Kidney epithelial cell (primary cell): ENCODE measurements at places on chromosomes 1 and 21. TPM values are rescaled to one million over a fixed set of nuclear protein-coding genes. Genes with fewer than 3 reads are reported as not detected.

The ZNF683 gene
- not detected in 2 replicates for total RNA-seq

The CGN gene
- 23.6 and 29.3 TPM in 2 replicates for total RNA-seq

The CLCNKB gene
- total RNA-seq, result 0.50 and 1.6 TPM in 2 replicates

The CADM3 gene
- total RNA-seq, result 0.04 TPM in 1 of 2 replicates, not detected in the other

The VWA1 gene
- total RNA-seq, result 27.6 and 28.3 TPM in 2 replicates

The OLIG2 gene
- not detected in 2 replicates for total RNA-seq

The SEC16B gene
- total RNA-seq, result 0.96 and 1.2 TPM in 2 replicates

The HSD3B2 gene
- total RNA-seq, result not detected in 2 replicates

The DYNLT4 gene
- 0.25 and 0.41 TPM in 2 replicates for total RNA-seq

The HSD3B1 gene
- not detected in 2 replicates for total RNA-seq

The NPHS2 gene
- total RNA-seq, result 1.7 and 2.5 TPM in 2 replicates

The NUAK2 gene
- total RNA-seq, result 139 and 140 TPM in 2 replicates

The FHAD1 gene
- total RNA-seq, result 0.21 and 0.27 TPM in 2 replicates

The LCE6A gene
- total RNA-seq, result not detected in 2 replicates

The GLRX2 gene
- total RNA-seq, result 14.6 and 17.9 TPM in 2 replicates

The RASAL2 gene
- total RNA-seq, result 18.3 and 20.8 TPM in 2 replicates

The EVI5 gene
- 16.8 and 17.4 TPM in 2 replicates for total RNA-seq

The MNDA gene
- not detected in 2 replicates for total RNA-seq

The GJB5 gene
- total RNA-seq, result 0.27 TPM in 1 of 2 replicates, not detected in the other

The SLC6A17 gene
- 0.42 and 0.75 TPM in 2 replicates for total RNA-seq

The NCF2 gene
- 62.5 and 86.1 TPM in 2 replicates for total RNA-seq

The ADORA3 gene
- total RNA-seq, result not detected in 2 replicates

The NTNG1 gene
- total RNA-seq, result 3.7 and 5.2 TPM in 2 replicates

The RYR2 gene
- not detected in 2 replicates for total RNA-seq

The CYYR1 gene
- 6.2 and 6.4 TPM in 2 replicates for total RNA-seq

The GPR3 gene
- total RNA-seq, result 0.27 and 1.6 TPM in 2 replicates

The AIRE gene
- total RNA-seq, result 0.17 TPM in 1 of 2 replicates, not detected in the other

The BARHL2 gene
- total RNA-seq, result not detected in 2 replicates

The PTPN7 gene
- 2.3 and 2.6 TPM in 2 replicates for total RNA-seq

The LRRC3 gene
- 3.4 and 3.6 TPM in 2 replicates for total RNA-seq

The IQCC gene
- 2.5 and 5.3 TPM in 2 replicates for total RNA-seq

The RNU1-2 gene
- total RNA-seq, result under 0.01 TPM in 2 replicates

The STRIP1 gene
- 32.9 and 41.0 TPM in 2 replicates for total RNA-seq

The FAAH gene
- 8.5 and 16.6 TPM in 2 replicates for total RNA-seq

The OTUD3 gene
- total RNA-seq, result 8.0 and 8.4 TPM in 2 replicates

The SPTA1 gene
- not detected in 2 replicates for total RNA-seq

The TNFRSF25 gene
- 18.2 and 20.2 TPM in 2 replicates for total RNA-seq

The KRTAP20-4 gene
- not detected in 2 replicates for total RNA-seq

The RBM8A gene
- total RNA-seq, result 159 and 173 TPM in 2 replicates

The KIF2C gene
- 9.5 and 11.8 TPM in 2 replicates for total RNA-seq

The CFAP74 gene
- not detected in 2 replicates for total RNA-seq

The CD52 gene
- total RNA-seq, result 1.2 TPM in 1 of 2 replicates, not detected in the other

The LRRC53 gene
- not detected in 2 replicates for total RNA-seq

The SLAMF7 gene
- total RNA-seq, result 0.08 and 0.21 TPM in 2 replicates

The FAM167B gene
- 2.7 TPM in 1 of 2 replicates, not detected in the other for total RNA-seq

The APCS gene
- not detected in 2 replicates for total RNA-seq
